ENCODE measurements at places on chromosomes 1 and 21.

DNA sequence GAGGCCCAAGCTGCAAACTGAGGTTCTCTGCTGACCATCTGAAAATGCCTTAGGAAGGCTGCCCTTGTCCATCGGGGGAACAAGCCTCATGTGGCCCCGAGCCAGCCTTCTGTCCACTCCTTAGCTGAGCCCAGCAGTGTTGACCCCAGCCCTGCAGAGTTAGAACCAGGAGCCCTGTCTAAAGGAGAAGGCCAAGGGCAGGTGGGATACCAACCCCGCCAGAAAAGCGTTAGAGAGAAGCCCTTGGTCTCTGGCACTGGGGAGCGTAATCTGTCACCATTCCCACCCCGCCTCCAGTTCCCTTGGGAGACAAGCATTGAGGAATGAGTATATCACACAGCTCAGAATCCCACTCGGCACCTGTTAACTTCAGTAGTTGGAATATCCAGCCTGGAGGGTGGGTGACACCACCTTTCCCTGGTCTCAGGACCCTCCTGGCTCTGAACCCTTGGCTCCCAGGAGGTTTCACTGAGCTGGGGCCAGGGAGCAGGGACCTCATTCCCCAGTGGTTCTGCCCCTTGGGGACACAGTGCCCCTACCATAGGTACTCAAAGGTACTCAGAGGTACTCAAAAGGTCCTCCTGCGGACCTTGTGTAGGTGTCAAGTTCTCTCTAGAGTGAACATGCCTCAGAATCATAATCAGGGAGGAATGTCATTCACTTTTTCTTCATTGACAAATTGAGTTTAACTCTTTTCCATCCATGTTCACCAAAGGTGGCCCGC is 16.4 kb downstream of the ETS2 start:
- no peak for DNase-seq

- no peak for DNase-seq
These were observed 14.0 kb downstream of the ATP5PO start for GRCh38 chr21:33901412-33902288.

DNA sequence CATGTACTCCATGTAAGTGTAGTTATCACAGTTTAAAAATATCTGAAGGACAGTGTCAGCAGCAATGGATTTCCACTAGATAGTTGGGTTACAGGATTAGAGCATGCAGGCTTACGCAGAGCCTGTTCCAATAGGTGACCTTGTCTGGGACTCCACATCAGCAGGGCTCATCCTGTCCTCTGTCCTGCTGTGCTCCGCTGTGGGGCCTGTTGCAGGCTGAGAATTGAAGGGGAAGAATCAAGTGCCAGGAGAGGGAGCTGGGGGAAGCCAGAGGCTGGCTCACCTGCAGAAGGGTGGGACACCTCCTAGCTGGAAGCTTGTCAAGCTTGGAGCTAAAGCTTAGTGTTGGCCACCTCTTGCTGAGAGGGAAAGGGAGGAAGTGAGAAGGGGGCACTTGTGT is 62.8 kb downstream of the XCL2 start:
- no peak for DNase-seq

- DNase-seq, result no peak
These were observed 10.9 kb upstream of the METTL25B start for GRCh38 chr1:156717351-156717750.

DNA sequence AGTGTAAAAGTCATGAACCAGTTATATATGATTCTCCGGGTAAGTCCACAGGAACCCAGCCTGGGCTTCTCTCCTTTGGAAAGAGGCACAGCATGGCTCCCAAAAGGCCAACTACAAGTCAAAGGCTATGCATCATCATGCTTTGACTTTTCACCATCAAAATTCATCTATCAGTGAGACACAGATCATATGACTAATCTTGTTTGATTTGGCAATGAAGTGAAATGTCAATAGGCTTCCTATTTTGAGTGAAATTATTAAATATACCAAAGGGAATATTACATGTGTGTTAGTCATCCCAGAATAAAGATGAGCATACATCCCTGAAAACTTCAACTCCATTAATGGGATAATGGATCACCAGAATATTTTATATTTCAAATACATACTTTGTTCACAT is 83.5 kb upstream of the ADGRL2 start:
- no peak for DNase-seq

GRCh38 chr1:155759966-155760630 is 71.2 kb downstream of the DAP3 start:
- DNase-seq, result no peak

DNA sequence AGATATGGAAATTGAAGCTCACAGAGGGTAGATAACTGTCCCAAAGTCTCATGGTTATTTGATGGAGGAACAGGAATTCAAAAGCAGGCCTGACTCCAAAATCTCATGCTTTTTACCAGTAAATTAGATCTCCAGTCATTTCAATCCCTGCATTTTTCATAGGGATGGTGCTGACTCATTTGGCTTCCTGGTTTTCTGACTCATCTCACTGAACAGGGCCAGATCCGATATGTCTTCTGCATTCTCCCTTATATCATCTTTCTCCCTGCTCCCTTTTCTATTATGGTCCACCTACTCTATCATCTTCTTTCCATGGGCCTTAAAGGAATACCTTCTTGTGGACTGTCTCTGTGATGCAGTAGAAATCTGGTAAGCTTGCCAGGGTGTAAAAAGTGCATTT is 187.2 kb downstream of the FGGY start:
- no peak for DNase-seq

GRCh38 chr1:162703708-162704107 is 71.4 kb downstream of the DDR2 start:
- no peak for DNase-seq

GRCh38 chr1:164337394-164337793 is 221.6 kb upstream of the PBX1 start:
- DNase-seq, result no peak

Measured in stimulated activated CD4-positive, alpha-beta T cell treated with anti-CD3 and anti-CD28 coated beads, TNF-alpha, amount 100 ng/mL, for 48 hours (primary cell).